Sigmoid colon (tissue), 7 donors: ENCODE measurements at places on chromosomes 6 and 20.

DNA sequence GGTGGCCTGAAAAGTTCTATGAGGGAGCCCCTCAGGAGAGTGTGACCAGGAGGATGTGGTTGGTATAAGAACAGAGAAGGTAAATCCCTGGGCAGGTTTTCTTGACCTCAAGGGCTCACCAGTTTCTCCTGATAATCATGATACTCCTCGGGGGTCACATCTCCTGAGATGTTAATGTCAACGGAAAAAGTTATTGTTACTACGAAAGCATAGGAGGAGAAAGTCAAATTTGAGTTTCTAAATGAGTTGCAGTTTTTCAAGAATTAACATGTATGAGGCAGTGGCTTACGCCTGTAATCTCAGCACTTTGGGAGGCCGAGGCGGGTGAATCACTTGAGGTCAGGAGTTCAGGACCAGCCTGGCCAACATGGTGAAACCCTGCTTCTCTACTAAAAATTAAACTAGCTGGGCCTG lies 23.4 kb downstream of the MGME1 start:
- no peak for DNase-seq

- DNase-seq: peak; percentile 28
Observed at GRCh38 chr6:40341726-40342125, 245.4 kb downstream of the LRFN2 start.

GRCh38 chr20:32327087-32327681 lies 30.9 kb upstream of the ASXL1 start:
- no peak for DNase-seq

DNA sequence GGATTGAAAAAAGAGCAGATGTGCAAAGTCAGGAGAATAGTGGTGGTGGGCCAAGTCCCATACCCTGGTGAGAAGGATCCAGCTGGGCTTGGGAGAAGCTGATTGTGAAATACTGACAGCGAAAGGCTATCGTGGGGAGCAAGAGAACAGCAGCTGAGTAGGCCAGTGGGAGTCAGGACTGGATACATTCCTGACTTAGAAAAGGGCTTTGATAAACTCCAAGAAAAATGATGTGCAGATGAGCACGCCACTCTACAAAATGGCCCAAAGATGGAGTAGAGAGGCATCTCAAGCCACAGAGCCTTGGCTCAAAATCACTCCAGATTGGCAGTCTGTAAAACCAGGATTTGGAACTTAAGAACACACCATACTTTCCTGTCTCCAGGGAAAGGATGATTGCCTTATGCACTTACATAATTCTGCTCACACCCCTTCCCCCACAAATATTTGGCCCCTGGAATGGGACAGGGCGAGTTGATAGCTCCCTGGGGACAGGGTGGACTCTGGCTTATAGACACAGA lies 578.7 kb downstream of the MAFB start:
- no peak for DNase-seq

DNA sequence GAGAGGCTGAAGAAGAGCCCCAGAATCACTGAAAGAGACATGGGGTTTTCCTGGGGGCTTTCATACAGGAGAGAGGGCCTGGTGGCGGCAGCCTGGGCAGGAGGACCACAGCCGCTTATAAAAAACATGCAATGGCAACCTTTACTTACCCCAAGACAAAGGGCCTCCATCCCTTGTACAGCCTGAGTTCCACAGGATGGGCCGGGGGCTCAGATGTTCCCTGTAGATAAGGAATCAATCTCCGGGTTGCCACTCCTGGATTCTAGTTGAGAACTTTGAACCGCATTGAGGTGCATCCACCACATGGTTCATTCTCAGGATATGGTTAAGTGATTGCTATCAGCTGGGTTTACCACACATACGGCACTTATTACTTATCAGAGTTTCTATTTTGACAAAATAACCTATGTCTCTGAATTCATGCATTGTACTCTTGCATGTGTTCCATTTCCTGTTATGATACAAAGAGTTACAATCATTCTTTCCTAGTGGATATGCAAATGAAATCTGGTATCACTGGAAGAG lies 677.6 kb downstream of the KIF16B start:
- no peak for DNase-seq

DNA sequence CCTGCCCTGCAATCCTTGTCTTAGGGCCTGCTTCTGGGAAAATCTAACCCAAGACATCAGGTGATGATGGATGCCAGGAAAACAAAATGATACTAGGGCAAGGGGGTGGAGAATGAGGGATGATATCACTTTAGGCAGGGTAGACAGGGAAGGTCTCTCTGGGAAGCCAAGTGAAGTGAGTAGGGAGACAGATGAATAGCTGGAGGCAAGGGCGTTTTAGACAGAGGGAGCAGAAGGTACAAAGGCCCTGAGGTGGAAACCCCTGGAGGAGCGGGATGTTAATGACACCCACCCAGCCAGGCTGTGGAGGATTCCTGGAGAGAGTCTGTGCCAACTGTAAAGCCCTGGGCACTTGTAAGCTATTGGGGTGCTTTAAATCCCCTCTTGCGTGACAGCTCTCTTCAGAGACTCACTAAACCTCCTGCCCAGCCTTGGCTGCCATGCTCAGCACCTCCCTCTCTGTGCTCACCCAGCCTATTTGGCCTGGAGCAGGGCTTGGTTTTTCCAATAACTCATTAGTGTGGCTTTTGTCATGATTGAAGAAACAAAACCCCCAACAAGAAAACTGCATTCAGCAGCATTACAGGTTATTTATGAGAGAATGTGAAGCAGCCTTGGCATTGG lies 12.4 kb upstream of the MDGA1 start:
- DNase-seq: no peak

DNA sequence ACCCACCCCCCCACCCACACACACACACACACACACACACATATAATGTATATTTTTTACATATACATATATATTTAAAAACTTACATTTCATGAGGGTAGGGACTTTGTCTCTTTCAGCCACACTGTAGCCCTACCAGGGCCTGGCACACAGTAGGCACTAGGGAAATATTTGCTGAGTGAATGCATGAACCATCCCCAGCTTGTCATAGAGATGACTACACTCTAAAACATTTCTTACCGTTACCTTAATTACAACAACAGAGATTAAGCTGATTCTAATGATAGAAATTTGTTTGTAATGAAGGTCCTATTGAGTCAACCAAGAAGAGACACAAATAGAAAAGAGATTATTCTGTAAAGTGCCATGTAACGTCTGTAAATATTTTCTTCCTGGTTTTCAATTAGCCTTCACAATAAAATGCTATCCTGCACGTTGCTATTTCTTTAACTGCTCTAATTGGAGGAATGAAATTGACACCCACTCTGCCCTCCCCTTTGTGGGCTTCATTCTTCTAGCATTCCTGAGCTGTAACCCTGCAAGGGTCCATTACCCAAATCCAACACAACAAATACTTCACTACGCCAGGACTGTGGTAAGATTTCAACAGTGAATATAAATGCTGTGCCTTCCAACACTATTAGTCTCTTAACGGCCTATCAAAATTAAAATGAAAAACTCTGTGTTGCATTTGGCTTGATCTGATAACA lies 30.8 kb downstream of the SIM1 start:
- DNase-seq: no peak

GRCh38 chr6:158754738-158755137 lies 64.4 kb downstream of the EZR start:
- DNase-seq: no peak

DNA sequence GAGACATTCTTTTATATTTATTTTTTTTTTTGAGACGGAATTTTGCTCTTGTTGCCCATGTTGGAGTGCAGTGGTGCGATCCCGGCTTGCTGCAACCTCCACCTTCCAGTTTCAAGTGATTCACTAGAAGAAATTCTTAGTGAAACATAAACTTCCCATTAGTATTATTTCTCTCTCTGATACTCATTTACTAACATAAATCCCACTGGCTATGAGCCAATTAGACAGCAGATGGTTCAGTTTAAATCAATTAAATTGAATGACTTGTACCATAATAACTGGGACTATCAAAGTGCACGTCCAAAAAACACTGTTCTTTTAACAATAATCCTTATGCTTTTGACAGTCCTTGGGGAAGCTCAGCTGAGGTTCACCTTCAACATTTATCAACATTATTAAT lies 111.2 kb upstream of the PTCHD4 start:
- no peak for DNase-seq

DNA sequence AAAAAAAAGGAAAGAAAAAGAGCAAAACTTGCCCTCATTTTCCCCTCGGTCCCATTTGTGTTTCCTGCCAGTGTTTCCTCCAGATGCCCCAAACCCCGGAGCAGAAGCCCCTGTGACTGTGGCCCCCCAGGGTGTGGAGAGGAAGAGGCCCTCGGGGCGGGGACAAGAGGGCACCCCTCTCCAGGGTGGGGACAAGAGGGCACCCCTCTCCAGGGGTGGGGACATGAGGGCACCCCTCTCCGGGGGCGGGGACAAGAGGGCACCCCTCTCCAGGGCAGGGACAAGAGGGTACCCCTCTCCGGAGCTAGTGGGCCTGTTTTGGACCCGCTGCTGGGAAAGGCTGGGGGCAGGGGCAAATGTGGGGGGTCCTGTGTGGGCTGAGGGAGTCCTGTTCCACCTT lies 13.1 kb downstream of the MYT1 start:
- no peak for DNase-seq

GRCh38 chr6:41697861-41698781 lies 37.3 kb downstream of the TFEB start:
- DNase-seq: no peak

GRCh38 chr6:166419286-166419685 lies 36.5 kb upstream of the MPC1 start:
- DNase-seq: no peak
